AG09309 (cell line): ENCODE measurements at places on chromosomes 2 and 18.

GRCh38 chr2:135850892-135851668 lies 14.1 kb upstream of the LCT start:
- DNase-seq: no peak

DNA sequence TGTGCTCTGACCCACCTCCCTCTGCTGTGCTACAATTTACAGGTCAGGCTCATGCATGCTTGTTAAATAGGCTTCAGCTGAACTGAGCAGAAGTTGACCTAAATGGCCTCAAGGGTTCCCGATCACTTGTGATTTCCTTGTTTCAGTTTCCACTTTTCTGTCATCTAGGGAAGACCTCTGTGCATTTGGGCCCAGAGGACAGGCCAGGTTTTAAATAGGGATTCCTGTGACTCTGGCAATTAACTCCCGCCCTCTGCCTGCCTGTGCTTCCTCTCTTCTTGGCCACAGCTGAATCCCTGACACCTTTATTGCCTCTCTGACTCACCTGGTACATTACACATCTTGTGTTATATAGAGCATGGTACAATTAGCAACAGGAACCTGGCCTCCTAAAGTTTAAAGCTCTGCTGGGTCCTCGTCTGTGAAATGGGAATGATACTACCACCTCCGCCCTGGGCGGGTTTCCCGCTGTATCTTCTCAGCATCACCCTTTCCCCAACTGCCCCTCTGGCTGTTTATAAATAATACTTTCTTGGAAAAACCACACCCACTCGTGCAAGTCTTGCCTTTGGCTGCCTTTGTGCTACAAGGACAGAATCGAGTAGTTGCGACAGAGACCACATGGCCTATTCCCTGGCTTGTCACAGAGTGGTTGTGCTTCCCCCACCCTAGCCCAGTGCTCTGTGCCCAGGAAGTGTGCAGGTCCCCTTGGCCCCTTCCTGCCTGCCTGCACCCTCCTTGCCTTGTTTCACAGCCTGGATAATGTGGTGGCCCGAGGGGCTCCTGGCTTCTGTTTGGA lies 7.9 kb downstream of the CABLES1 start:
- no peak for DNase-seq

DNA sequence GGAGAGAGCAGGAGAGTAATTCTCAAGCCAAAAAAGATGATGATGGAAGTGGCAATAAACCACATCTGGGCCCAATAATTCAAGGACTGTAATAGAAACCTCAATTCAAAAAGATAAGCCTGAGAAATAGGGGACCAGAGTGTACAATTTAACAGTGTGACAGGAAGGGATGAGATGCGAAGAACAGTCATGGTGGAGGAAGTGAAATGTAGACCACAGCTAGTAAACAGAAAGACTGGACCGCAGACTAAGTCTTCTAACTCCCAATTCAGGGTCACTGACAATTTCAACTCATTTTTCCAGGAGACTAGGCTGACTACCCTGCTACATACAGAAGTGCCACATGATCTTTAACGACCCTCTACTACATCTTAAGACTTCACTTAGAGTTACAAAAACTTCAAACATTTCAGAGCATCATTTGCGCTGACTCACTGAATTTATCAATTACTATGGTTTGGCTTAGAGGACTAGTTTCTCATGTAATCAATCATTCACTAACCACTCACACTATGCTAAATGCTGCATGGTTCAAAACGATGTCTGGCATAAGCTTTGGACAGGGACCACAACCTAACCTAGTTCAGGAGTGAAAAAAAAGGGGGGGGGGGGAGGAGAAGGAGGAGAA lies 9.0 kb downstream of the CUL3 start:
- DNase-seq: no peak

GRCh38 chr2:225013425-225014365 lies 28.6 kb downstream of the DOCK10 start:
- no peak for DNase-seq

GRCh38 chr18:54147439-54147838 lies 77.0 kb downstream of the MBD2 start:
- DNase-seq: no peak

DNA sequence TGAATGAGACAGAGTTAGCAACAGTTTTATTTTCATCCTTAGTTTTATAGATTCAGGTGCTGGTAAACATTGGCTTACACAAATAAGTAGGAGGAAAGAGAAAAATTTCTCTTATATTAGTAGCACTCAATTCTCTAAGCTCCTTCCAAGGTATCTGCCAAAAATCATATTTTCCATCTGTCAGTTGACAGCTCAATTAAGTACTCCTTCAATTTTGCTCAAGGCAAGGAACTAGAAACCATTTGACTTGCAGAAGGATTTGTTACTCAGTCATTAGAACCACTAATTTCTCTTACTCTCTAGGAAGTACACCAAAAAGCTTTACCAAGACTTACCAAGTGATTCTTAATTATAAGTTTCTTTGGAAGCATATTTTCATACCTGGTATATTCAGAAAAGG lies 101.4 kb upstream of the ATP8B1 start:
- DNase-seq: no peak

- DNase-seq: no peak
These were observed 14.9 kb downstream of the CEBPZOS start for GRCh38 chr2:37211212-37211611.

GRCh38 chr2:235977445-235977844 lies 190.7 kb downstream of the GBX2 start:
- no peak for DNase-seq

GRCh38 chr2:127313406-127313805 lies 19.5 kb upstream of the ERCC3 start:
- no peak for DNase-seq

- DNase-seq: no peak
These were observed 324.1 kb upstream of the TCF4 start for GRCh38 chr18:55912071-55912470.

DNA sequence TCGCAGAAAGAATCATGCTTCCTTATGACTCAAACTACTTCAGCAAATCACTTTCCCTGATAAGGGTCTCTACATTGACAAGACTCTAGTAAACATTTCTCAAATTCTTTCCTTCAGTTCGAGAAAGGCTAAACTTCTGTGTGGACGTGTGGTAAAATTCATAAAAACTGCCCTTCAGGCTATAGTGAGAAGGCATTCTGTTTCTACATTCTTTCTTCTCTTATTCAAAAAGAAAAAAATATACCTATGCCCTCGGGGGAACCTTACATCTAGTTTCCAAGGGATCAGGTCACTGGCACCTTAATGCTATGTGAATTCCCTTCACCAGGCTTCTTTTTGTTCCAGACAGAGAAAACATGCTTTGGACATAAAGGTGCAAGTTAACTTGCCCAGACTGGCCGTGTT lies 4.9 kb downstream of the VIT start:
- DNase-seq: no peak

GRCh38 chr2:238382381-238382781 lies 44.3 kb upstream of the ASB1 start:
- peak; percentile 68 for DNase-seq

- DNase-seq: no peak
These were observed 78.0 kb upstream of the SH3BP4 start for GRCh38 chr2:234873828-234874173.

DNA sequence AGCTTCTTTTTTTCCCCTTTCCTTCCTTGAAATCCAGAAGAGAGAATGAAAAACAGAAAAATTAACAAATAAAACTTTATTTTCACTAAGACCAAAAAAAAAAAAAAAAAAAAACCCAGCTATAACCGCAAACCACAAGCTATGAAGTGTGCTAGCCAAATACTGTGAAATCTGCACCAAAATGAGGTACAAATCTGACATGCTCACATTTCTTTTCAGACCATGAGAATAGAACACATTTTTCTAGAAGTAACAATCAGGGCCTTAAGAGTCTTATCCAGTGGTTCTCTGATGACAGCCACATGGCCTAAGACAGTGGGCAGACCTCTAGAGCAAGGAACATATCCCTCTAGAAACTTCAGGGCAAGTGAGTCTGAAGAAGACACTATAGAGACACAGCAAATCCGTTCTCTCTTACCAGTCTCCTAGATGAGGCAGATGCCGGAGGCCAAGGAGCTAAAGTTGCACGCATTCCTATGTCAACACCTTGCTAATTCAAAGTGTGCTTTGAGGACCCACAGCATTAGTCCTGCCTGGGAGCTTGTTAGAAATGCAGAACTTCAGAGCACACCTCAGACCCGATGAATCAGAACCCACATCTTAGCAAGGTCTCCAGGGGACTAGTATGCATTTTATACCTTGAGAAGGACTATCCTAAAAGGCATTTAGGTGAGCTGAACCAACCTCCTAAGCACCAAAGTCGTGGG lies 317.1 kb downstream of the MYCN start:
- no peak for DNase-seq

GRCh38 chr18:9827211-9827792 lies 58.5 kb upstream of the TXNDC2 start:
- no peak for DNase-seq
